ENCODE measurements at places on chromosomes 4 and X.

- no peak for DNase-seq
Observed at GRCh38 chrX:20263474-20263873, 3.2 kb downstream of the RPS6KA3 start.

- DNase-seq = no peak
Observed at GRCh38 chrX:112851161-112851779, 10.6 kb upstream of the AMOT start.

GRCh38 chrX:134669378-134670098 is 11.3 kb upstream of the PLAC1 start:
- no peak for DNase-seq

DNA sequence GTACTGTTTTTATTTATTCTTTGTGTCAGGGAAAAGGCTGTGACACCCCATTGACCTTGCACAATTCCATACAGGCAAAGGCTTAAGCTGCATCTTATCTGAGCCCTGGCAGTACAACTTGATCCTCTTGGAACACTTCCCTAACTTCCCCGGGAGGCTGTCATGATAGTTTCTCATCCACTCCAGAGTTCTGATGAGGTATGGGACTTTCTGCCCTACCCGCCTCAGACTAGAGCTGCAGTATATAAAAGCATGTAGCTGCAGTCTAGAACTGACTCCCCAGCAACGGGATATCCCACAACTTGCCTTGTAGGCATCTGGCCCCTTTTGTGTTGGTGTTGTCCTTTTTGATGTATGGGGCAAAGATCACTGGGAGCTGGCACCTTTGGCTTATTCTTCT is 72.7 kb downstream of the FNIP2 start:
- DNase-seq = no peak

GRCh38 chr4:175509320-175509719 is 302.7 kb downstream of the GPM6A start:
- no peak for DNase-seq

DNA sequence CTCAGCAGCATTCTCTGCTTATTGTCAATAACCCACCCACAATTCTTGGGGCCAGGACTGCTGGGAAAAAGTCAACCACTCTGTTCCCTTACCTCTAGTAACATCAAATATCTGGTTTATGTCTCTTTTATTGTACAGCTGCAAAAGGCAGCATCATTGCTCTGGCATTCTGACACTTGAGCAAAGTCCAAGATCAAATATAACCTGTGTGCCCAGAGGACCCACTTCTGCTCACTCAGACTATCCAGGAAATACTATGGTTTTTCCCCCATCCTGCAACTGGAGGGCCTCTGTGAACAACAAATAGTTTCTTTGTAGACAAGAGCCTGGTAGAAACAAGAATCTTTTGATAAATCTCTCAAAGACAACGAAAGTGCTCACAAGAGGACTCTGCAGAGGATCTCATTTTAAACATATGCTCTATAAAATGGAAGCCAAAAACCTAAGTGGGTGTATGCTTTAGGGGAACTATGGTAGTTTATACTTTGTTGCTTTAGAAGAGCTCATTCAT is 154.7 kb downstream of the RAB28 start:
- no peak for DNase-seq

- no peak for DNase-seq
Observed at GRCh38 chr4:141350122-141350905, 129.6 kb downstream of the ZNF330 start.

GRCh38 chrX:28177202-28177601 is 196.0 kb upstream of the DCAF8L1 start:
- DNase-seq = no peak

DNA sequence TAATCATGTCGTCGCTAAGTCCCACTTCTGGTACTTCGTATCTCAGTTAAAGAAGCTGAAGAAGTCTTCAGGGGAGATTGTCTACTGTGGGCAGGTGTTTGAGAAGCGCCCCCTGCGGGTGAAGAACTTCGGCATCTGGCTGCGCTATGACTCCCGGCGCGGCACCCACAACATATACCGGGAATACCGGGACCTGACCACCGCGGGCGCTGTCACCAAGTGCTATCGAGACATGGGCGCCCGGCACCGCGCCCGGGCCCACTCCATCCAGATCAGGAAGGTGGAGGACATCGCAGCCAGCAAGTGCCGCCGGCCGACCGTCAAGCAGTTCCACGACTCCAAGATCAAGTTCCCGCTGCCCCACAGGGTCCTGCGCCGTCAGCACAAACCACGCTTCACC is 11.3 kb downstream of the PNCK start:
- DNase-seq = peak; percentile 47

Measured in stimulated activated CD4-positive, alpha-beta T cell treated with anti-CD3 and anti-CD28 coated beads, Interleukin-2, amount 100 ng/mL, for 48 hours (primary cell).